ENCODE measurements at places on chromosomes 4 and X. TPM values are rescaled to one million over a fixed set of nuclear protein-coding genes. Genes with fewer than 3 reads are reported as not detected.

Gene PRDX4
- total RNA-seq: 81.1 TPM

DNA sequence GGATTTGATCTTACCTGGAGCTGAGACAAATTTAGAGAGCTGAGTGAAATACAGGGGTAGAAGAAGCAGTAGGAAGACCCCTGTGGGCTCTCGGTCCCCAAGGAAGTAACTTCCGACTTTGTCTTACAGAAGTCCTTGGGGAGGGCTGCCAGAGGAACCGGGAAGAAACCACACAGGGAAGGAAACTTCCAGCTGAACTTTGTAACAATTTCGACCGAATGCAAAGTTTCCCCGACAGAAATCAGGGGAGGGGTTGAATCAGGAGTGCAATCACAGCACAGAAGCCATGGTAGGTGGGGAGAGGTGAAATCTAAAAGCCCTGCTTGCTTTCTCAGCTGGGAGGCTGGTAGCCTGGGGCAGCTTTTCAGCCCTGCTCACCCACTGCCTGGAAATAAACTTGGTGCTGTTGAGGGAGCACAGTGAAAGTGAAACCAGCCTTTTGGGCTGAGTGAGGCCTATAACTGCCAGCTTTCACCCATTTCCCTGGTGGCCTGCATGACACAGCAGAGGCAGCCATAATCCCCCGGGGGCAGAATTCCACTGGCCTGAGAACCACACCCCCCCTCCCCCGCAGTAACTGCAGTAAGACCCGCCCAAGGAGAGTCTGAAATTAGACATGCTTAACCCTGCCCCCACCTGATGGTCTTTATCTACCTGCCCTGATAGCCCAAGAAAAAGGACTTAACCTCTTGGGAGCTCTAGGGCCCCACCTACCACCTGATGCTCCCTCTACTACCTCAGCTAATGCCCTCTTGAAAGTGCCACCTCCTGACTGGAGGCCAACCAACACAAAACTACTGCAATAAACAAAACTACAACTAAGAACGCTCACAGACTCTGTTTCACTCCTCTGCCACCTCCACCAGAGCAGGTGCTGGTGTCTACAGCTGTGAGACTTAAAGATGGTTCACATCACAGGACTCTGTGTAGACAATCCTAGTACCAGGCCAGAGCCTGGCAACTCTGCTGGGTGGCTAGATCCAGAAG, 248.2 kb downstream of the PARM1 start:
- no peak for ATAC-seq

DNA sequence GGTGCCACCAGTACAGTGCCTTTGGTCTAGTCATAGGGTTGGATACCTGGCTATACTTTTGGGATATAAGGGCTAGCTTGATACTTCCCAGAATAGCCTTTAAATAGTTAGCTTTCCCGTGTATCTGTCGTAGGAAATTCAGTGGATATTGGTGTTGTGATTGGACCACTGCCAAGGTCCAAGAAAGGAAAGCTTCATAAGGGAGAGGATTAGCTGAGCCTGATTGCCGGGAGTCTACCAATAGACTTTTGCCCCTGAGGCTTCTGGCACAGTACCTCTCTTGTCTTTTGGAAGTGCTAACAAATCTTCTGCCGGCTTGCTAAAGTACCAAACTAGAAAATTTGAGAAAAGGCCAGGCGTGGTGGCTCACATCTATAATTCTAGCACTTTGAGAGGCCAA, 350.6 kb downstream of the CHIC1 start:
- no peak for ATAC-seq

- ATAC-seq: no peak
Measured at GRCh38 chrX:135632353-135632752, 81.1 kb upstream of the CT45A1 start.

DNA sequence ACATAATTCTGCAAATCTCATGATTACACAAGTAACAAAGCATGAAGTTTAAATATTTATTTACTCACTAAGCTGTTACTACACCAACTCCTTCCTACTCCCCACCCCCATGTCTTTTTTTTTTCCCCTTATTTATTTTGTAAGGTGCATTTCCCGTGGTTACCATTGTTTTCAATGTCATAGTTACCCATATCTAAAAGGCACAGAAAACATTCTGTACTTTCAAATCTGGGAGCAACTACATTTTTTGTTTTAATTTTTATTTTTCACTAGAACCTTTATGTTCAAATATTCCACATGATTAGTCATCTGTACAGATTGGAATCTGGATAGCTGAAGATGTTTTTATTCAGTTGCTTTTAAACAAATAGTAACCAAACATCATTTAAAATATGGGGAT, 62.8 kb downstream of the PPP3CA start:
- no peak for ATAC-seq

Gene NOX1
- not detected for total RNA-seq

DNA sequence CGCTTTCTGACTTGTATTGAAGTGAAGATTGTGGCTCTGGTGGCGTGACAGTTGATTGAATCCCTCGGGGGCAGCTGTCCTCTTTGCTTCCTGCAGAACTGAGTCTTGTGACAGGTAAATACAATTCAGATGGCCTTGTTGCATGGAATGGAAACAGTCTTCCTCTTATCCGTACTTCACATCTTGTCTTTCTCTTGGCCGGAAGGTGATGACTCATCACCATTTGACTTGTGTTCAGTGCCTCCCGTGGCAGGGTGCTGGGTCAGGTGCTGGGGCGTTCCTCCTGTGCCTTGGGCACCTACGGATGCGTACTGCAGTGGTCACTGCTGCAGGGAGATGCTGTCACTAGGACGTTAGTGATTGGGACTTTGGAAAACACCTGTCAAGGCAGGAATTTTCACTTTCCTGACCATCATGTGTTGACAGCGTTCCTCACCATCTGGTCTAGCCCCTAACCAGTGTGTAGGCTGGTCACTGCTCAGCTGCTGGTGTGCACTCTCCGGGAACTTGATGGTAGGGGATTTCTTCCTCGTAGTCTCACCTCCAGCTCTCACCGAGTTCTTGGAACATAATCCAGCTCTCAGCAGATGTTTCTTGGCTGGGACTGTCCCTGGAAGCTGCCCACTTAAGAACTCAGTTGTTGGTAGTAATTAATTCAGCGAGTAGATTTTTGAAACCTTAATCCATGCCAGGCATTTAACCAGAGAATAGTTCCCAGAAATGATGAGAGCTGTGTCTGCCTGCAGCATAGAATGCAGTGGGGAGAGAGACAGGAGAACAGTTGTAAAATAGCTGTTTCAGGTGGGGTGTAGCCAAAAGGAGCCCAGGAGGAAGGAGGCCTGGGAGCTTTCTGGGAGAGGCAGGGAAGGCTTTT, 7.2 kb downstream of the TBC1D14 start:
- peak; percentile 90 for ATAC-seq

Gene LRP2BP
- 5.7 TPM for total RNA-seq

DNA sequence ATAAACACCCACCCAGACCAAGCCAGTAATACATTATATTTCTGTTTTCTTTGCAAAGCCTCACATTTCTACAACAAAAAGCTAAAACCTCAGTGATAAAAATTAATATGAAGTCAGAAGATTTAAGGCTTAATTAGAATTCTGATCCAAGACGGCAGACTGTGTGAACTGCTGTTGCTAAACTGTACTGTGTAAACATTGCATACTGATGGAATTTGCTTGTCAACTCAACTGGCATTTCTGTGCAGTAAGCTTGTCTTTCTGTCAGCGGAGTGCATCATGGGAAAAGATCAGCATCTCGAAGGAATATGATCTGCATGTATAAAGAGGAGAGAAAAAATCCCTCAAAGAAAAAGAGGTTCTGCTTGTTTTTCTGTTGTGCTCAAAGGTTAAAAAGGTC, 69.4 kb upstream of the SPANXB1 start:
- no peak for ATAC-seq

Gene OTUD6A
- total RNA-seq: not detected

DNA sequence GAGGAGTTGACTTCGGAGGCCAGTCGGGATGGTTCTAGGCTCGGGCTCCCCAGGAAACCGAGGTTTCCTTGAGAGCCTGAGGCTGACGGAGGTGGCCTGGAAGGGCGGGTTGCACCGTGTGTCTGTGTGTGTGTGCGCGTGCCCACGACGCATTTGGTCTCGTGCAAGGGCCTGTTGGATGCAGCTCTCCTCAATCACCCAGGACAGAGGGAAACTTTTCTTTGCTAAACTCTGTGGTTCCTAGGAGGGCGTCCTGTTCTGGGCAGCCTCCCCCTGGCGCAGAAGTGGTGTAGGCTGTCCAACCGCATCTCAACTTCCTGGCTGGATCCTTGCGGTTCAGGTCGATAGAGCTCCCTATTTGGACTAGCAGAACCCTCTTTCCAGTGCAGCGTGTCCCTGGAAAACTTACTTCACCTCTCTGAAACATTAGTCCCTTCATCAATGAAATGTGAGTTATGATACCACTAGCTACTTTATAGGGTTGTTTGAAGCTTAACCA, 973 bp downstream of the STK32B start:
- ATAC-seq: no peak

DNA sequence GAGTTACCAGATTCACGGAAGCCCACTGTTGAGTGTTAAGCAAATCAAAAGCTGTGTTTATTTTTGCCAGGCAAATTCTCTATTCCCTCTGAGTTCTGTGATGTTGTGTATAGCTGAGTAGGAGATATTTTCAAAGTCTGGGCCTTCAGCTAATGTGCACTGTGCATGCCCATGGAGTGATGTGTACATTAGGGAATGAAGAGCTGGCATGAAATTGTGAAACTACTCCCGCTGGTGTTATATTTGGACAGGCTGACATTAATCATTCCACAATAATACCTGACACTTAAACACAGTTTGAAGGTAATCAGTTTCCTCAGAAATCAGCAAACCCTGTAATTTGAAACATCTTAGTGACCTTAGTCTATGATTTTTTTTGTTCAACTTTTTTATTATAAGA, 88.1 kb upstream of the MBNL3 start:
- no peak for ATAC-seq

- ATAC-seq: no peak
Measured at GRCh38 chr4:127606823-127607222, 25.9 kb upstream of the INTU start.

GRCh38 chrX:39602195-39602594, 495.6 kb downstream of the BCOR start:
- ATAC-seq: no peak

Gene PRSS12
- not detected for total RNA-seq

Gene SATL1
- not detected for total RNA-seq

DNA sequence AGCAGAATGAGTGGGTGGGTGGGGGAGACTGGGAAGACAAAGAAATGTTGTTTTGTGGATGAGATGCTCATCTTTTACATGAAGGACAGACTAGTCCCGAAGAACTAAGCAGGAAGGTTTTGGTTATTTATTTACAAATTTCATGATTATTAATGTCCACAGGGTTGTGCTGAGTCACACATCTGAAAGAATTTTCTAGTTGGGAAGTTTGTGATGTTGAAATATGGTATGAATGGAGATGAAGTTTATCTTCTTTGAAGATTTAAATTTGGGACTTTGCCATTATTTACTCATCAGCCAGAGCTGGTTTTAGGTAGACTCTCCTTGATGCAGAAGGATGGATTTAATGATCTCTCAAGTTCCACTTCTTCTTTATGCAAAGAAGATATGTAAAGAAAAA, 75.5 kb downstream of the MOSPD2 start:
- no peak for ATAC-seq

- peak; percentile 80 for ATAC-seq
Measured at GRCh38 chr4:48350871-48351270, 9.5 kb downstream of the SLAIN2 start.

DNA sequence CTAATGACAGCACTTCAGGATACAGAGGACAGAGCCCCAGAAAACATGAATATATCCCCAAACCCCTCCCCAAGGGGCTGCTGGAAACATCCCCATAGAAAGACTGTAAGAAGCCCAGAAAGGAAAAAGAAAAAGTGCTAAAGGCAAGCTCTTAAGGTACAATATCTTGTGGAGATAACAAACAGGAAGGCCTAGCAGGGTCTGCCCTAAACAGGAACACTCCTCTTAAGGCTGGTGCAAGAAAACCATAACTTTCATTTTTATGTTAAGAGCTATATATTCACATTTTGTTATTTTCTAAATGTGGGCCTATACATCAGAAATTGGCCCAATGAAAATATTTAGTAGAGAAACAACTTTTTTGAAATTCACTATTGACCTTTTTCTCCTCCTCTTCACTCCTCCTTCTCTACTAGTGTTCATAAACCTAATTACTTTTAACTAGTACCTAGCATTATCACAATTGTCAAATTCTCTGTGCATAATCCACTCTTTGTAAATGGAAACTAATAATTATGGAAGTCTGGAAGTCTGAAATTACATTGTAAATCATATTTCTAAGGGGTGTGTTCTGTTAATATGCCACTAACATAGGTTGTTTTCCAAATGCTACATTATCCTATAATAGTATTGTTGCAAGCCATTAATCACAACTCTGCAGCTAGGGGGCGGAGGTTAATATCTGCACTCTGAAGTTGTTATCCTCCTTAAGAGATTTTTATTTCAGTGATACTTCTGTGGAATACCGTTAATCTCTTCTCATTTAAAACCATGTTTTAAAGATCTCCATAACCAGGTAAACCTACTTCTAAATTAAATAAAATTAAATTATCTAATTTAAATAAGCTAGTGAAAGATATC, 59.8 kb downstream of the CASK start:
- ATAC-seq: no peak

Gene IL13RA1
- total RNA-seq: 0.45 TPM

DNA sequence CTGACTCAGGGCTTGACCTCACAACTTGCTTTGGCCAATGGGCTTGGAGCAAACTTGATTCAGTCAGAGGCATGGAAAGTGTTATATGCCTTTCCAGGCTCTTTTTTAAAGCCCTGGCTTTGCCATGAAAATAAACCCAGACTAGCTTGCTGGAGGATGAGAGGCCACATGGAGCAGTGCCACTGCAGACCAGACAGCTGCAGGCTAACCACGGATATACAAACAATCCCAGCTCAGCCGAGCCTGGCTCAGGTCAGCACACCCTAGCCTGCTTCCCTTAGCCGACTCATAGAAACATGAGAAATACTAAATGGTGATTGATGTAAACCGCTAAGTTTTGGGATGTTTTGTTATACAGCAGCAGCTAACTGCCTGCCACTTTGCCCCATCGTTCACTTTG, 345.1 kb downstream of the ARHGAP10 start:
- no peak for ATAC-seq

DNA sequence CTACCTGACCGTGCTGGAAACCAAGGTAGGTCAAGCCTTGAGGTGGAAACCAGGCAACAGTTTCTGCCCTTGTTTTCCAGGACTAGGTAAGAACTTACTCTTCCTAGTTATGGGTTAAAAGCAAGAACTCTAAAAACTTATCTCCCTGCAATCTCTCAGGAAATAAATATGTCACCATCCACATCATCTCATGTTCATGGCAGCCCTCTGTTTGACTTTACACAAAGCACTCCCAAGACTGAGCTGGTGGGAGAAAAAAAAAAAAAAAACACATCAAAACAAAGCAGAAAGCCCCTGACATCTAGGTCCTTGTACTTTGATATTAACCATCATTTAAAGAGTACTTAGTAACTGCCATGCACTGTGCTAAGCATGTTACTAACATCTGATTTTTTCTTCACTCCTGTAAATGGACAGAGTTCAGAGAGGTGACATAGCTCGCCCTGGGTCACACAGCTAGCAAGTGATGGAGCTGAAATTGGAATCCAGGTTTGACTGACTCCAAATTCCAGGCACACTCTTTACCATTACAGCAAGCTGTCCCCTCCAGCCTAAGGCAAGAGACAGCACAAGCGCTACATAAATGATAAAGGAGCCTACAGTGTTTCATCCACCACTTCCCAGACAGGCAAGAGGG, 102.8 kb upstream of the NOCT start:
- ATAC-seq: no peak

- peak; percentile 27 for ATAC-seq
Measured at GRCh38 chr4:26181616-26182015, 139.2 kb upstream of the RBPJ start.

- no peak for ATAC-seq
Measured at GRCh38 chrX:101693476-101693875, 33.8 kb upstream of the ARMCX2 start.
